ENCODE measurements at places on chromosomes 5 and 9.
A peak's percentile ranks its signal among the peaks of the same experiment; 100 is the strongest.

DNA sequence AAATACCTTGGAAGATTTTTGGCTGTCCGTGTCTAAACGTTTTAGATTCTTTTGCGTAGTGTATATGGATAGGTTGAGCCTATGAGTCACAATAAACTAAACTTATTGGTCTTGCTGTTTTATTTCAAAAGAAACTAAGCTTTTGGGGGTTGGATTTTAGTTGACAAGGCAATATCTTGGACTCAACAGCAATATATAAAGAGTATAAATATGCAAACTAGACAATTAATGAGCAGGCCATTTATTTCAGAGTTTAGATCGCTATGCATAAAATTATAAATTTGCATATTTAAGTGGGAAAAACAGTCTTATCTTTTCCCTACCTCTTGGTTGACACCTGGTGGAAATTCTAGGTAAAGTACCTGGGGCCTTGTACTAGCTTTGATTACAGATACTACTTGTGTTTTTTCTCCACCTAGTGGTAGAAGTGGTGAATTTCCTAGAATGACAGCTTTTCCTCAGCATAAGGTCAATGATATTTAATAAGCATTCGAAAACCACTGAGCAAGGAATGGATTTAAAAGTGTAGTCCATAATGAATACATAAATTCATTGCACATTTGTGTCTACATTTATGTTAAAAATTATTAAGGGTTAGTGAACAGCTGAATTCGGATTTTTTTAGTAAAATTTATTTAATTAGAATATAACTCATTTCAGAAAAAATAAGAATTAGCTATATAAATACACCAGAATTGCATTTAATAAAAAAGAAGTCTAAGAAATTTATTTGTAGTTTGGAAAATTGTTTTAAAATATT lies 1.7 kb upstream of the ARRDC3 start:
- DNase-seq, result peak; percentile 92

DNA sequence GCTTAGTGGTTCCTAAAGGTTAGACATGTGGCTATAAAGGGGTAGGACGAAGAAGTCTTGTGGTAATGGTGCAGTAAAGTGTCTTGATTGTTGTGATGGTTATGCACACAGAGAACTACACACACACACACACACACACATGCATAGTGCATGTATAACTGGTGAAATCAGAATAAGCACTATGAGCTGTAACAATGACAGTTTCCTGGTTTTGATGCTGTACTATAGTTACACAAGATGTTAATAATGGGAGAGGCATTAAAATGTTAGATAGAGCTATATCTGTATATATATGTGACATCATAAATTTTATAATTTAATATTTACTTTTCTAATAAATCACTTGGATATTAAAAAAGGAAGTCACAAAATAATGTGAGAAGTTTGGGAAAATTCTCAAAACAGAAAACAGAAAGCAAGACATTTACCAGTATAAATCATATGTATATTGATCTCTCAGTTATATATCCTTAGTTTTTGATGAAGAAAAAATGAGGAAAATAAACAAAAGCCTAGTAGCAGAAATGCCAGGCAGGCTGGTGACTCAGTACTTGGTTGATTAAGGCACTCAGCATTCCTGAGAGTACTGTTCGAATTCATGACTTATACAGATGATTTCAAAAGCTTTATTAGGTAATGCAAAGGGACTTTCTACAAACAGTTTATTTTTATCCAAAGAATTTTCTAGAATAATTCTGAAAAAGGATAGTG lies 350.5 kb upstream of the DAB2 start:
- DNase-seq, result no peak

GRCh38 chr5:67030289-67031056 lies 166.1 kb downstream of the CD180 start:
- no peak for DNase-seq

- no peak for DNase-seq
These were observed 6.9 kb upstream of the UBAP1 start for GRCh38 chr9:34171753-34172535.

DNA sequence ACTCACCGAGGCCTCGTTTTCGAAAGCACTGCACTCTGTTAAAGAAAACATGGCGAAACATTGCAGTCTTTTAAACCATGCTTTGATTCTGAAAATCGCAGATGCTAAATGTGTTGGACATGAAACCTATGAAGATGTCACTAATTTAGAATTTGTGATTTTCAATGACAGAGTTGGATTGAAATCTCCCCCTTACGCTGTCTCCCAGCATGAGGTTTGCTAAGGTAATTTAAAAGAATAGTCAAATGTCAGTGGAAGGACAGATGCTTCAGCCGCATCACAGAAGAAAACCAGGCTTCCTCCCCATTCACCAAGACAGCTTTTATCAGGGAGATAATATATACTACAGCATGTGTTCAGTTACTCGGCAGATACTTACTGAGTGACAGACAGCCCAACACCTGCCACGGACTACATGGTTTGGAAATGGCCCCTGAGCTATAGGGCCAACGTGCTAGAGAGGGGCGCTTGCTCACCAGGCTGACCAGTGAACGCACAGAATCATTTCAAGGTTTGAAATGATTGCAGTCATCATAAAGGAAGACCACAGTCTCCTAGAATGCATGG lies 136.9 kb downstream of the ADAMTS16 start:
- DNase-seq, result no peak

- no peak for DNase-seq
These were observed 158.0 kb downstream of the MAPKAP1 start for GRCh38 chr9:125549039-125549438.

GRCh38 chr9:71733176-71733575 lies 35.1 kb downstream of the CEMIP2 start:
- DNase-seq, result no peak

GRCh38 chr9:134655101-134655500 lies 13.5 kb downstream of the COL5A1 start:
- DNase-seq, result no peak

DNA sequence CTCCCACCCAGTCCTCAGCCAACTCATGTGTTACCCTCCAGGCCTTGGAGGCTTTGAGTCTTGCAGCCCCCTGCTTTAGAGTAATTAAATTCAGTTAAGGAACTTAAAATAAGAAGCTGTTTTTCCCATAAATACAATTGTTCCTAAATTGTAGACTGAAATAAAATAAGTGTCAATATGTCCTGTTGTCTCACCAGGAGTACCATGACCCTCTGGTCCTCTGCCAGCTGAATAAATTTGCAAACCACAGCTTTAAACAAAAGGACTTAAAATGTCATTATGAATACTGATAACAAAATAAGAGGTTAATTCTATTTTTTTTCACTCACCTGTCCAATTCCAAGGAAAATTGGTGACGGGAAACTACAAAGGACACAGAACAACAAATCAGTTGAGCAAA lies 15.6 kb downstream of the SLC35D2 start:
- DNase-seq, result no peak

DNA sequence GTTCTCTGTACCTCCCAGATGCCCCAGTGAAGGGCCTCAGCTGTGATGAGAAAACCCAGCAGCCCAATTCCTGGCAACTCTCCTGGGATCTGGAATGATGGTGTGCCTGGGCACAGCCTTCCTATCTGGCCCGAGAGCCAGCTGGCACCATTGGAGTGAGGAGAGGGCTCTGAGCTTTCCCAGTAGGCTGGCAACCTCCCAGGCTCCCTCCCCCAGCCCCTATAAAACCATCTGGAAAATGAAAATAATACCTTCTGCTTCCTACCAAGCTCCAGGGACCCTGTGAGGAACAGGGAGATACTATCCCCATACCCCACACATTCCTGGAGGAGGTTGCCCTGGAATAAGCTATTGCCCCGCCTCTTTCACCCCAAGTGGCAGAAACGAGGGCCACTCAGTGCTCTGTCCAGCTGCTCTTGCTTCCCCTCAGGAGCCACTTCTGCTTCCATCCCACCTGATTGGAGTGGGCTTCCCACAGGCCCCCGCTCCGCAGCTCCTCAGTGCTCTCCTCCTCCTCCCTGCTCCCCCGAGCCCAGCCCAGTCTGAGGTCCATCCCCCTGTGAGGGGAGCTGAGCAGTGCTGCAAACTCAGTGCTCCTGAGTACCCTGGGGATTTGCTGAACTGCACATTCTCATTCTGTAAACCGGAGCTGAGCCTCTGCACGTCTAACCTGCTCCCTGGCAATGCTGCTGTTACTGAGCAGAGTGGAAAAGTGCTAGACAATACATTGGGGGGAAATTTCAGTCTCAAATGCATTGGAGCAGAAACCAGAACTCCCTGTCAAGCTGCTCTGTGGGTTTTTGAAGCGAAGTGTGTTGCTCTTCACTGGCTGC lies 74.7 kb downstream of the THBS4 start:
- DNase-seq, result peak; percentile 95

DNA sequence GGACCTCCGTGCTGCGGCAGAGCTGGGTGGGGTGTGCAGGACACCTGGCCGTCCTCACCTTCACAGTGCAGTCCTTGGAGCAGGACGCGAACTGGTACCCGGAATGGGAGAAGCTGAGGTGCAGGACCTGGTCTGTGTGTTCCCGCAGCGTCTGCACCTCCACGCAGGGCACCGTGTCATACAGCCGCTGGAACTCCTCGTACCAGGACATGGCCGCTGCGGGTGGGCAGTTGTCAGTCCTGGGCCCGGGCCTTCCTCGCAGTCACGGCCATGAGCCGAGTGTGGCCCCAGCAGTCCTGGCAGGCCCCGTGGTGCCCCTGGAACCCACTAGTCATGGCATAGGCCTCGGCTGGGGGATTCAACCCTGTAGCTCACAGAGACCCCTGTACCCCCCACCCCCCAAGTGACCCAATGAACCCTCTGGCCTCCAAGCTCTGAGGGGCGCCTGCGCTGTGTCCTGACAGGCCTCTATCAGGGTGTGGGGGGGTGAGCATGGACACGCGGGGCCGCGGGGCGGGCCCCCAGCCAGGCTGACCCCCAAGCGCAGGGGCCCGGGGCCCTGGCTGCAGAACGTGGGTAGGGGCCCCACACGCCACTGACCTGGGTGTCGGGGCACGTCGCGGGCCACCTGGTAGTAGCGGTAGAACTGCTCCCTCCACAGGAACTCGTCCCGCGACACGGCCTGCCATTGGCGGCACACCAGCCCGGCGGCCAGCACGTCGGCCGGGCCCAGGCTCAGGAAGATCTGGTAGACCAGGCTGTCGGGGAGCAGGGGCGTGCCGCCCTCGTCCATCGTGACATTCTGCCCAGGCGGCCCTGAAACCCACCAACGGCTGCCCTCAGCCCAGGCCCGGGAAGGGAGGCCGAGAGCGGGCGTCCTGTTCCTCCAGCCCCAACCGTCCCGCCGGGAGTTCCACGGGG lies 987 bp downstream of the FBXW5 start:
- DNase-seq, result no peak

DNA sequence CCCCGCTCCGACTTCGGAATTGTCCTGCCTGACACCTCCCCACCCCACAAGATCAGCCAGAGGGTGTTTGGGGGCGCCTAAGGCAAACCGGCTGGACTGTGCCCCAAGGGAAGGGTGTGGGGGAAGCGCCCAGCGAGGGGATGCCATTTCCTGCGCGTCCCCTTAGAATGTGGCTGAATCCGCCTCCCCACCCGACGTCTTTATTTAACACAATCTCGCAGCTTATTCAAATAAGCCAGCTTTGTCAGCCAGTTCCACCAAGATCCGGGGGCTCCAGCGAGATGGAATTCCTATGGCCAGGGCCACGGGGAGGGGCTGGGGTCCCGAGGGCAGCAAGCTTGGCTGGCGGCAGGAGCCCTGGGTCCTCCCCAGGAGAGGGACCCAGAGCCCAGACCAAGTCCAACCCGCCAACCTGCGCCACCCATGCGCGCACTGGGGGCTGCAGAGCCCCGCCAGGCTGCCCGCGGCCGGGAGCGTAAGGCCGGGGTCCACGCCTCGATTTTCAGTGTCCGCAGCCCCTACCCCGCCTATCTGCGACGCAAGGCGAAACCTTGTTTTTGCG lies 7.4 kb downstream of the IRX4 start:
- DNase-seq, result no peak

DNA sequence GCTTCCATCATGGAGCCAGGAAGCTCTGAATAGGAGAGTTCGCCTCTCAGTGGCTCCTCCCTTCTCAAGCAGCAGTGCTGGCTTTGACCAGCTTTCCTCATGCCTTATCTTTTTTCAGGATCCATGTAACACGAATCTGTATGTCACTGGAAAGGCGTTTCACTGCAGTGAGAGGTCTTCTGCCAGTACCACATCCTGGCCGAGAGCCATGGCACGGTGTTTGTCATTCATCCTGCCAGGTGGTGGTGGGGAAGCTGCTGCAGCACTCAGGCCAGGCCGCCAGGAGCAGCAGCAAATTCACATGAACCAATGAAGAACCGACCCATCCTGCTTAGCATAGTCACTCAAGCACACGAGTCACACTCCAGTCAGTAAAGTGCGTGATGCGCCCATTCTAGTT lies 179.0 kb downstream of the FANCC start:
- peak; percentile 41 for DNase-seq

GRCh38 chr5:18119156-18119785 lies 485.0 kb downstream of the TAF11L14 start:
- DNase-seq, result no peak
